ENCODE measurements at places on chromosomes 7 and 10.

GRCh38 chr10:104622598-104623209 is 18.4 kb upstream of the SORCS3 start:
- no peak for DNase-seq

DNA sequence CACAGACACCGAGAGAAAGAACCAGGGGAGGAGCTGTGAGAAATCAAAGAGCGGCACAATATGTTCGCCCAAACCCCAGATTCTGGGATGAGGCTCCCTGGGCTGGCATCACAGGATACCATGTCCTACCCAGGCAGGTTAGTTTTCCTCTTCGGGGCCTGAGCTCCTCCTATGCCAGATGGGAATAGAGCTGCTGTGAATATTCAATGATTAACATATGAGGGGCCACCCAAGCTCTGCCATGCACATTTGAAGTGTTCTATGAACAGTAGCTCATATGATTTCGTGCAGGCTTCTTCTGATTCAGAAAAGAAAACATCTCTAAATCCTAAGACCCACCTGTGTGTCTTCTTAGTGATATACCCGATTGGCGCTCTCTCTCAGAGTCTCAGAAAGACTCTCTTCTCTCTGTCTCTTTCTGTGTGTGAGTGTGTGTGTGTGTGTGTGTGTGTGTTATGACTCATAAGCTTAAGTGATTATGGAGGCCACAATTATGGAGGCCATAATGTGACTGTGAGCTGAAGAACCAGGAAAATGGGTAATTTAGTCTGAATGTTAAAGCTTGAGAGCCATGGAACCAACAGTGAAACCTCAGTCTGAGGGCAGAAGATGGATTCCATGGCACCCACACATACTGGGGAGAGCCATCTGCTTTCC is 220.5 kb downstream of the KLF6 start:
- DNase-seq, result no peak

- no peak for DNase-seq
Measured at GRCh38 chr10:72470666-72471065, 115.9 kb upstream of the DNAJB12 start.

GRCh38 chr7:128366300-128366699 is 4.8 kb upstream of the PRRT4 start:
- DNase-seq, result no peak

- no peak for DNase-seq
Measured at GRCh38 chr10:25176421-25176968, 1.7 kb downstream of the GPR158 start.

- DNase-seq, result no peak
Measured at GRCh38 chr7:27367933-27368549, 125.4 kb downstream of the EVX1 start.

DNA sequence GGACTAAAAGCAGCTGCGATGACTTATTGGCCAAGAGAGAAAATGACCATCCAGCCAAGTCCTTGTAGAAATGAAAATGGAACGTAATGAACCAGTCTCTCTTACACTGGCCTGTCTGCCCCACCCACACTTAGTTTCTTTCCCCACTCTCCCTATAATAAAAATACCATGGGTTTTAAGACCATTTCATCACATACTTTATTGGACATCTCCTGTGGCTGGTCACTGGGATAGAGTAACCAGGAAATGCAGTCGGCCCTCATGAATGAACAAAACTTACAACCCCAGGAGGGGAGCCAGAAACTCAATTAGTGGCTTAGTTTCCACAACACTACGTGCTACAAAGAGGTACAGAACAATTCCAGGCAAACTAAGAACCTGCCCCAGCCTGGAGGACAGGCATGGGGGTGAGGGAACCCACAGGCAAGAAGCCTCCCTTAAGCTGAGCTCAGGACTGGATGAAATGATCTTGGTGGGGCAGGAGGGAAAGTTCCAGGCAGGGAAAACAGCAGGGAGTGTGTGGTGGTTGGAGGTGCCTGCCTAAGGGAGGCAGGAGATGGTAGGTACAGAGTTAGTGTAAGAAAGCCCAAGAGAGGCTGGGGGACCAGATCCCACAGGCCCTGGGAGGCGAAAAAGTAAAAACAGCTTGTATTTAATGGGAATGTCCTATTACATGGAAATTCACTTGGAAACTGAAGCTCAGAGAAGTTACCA is 29.6 kb downstream of the MKI67 start:
- no peak for DNase-seq

GRCh38 chr7:33155811-33156210 is 26.4 kb downstream of the BBS9 start:
- DNase-seq, result no peak

DNA sequence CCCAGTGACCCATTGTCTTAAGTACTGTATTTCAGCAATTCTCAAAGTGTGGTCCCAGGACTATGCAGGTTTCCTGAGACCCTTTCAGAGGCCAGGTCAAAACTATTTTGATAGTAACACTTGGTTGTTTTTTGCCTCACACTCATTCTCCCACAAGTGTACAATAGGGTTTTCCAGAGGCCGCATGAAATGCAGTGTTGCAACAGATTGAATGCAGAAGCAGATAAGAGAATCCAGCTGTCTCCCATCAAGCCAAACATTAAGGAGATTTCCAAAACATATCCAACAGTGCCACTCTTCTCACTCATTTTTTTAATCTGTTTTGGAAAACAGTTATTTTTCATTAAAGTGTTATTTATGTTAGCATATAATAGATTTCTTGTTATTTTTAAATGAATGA is 20.0 kb downstream of the VKORC1L1 start:
- no peak for DNase-seq

DNA sequence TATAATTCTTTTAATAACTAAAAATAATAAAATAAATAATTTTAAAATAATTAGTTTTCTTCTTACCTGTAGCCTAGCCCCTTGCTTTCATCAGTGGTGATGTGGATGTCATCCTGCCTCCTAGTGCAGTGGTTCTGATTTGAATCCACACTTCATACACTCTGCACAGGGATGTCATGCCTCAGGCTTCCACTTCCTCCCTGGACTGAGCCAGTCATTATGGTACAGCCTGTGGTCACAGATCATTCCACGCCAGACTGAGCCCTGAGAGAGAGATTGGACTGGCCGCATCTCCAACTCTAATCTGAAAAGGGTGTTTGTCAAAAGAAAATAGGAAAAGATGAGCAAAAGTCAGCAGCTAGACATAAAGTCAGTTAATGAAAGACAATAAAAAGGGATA is 436.2 kb upstream of the IGFBP3 start:
- DNase-seq, result no peak

- DNase-seq, result no peak
Measured at GRCh38 chr10:132434405-132435005, 37.5 kb downstream of the PWWP2B start.

DNA sequence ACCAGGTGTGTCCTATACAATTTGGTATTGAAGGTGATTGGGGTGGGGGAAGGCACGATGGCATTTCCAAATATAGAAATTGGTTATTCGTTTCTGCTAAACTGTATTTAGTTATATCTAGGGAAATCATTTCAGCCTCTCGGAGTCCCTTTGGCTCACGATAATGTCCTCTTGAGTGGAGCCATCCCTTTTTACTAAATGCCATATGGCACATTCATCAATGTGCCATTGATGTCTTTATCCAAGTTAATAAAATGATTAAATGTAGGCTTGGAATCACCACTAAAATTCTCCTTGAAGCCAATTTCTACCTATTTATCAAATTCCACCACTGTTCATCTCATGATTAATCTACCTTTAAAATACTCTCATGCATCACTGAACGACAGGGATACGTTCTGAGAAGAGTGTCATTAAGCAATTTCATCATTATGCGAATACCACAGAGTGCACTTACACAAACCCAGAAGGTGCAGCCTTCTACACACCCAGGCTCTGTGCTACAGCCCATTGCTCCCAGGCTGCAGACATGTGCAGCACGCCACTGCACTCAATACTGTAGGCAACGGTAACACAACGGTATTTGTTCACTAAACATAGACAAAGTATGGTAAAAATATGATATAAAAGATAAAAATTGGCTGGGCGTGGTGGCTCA is 219.2 kb upstream of the C7orf33 start:
- DNase-seq, result no peak

DNA sequence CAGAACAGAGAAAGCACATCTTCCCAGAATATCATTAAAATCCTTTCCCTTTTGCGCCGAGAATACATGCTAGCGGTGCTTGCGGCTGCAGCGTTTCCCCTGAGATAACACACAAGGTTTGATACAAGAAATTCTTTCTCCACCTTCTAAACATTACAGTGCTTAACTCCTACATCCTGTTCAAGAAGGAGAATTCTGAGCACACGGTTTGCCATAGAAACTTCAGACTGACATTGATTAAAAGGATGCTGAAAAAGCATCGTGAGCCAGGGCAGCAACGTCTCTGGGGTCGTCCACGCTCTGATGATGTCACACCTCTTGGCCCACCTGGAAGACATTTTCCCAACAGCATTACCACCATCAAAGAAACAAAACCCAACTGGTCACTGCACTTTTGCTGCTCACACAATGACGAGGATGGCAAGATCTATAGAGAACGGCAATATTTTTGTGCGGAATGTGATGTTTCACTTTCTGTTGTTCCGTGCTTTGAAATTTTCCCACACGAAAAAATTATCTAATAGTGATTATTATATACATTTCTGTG is 27.0 kb upstream of the PRSS1 start:
- DNase-seq, result no peak

DNA sequence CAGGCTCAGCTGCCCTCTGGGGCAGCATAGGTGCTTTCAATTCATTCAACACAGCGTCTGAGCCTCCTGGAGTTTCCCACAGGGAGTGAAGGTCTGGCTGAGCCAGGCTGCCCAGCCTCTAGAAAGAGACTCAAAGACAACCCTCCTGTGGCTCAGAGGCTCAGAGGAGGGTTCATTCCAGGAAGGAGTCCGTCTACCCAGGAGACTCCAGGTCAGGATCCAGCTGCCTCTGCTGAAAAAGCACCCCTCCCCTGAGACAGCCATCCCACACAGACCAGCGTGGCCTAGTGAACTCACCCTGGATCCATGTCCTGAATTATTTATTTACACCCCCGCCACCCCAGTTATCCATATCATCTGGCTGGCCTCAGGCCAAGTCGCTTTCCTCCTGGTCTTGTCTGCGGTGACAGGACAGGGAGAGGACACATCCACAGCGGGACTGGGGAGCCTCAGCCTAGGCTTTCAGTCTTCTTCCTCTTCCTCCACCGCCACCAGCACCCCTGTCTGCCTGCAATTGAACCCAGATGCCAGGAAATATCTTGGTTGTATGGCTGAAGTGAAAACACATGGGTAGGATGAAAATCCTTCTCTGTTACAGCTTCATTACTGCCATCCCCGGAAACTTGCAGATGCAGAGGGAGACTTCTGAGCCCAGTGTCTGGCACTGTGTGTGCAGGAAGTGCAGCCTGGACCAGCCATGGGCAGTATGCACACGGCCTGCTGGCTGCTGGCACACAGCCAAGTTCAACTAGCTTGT is 44.0 kb upstream of the COL13A1 start:
- DNase-seq, result no peak

DNA sequence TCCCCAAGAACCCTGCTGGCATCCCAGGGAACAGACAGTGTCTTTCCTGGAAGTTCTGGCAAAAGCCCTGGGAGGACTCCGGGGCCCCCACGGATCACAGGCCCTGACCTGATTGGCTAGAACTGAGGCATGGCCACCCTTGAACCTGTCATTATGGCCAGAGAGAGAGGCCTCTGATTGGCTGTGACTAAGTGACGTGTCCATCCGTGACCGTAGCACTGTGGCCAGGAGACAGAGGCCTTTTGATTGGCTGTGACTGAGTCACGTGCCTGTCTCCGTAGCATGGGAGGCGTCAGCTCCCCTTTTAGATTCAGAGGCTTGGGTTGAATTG is 163.8 kb downstream of the RGS10 start:
- DNase-seq, result no peak

GRCh38 chr7:33946094-33946699 is 40.9 kb downstream of the BMPER start:
- DNase-seq, result no peak

- DNase-seq, result no peak
Measured at GRCh38 chr7:92854501-92855238, 18.3 kb upstream of the CDK6 start.

DNA sequence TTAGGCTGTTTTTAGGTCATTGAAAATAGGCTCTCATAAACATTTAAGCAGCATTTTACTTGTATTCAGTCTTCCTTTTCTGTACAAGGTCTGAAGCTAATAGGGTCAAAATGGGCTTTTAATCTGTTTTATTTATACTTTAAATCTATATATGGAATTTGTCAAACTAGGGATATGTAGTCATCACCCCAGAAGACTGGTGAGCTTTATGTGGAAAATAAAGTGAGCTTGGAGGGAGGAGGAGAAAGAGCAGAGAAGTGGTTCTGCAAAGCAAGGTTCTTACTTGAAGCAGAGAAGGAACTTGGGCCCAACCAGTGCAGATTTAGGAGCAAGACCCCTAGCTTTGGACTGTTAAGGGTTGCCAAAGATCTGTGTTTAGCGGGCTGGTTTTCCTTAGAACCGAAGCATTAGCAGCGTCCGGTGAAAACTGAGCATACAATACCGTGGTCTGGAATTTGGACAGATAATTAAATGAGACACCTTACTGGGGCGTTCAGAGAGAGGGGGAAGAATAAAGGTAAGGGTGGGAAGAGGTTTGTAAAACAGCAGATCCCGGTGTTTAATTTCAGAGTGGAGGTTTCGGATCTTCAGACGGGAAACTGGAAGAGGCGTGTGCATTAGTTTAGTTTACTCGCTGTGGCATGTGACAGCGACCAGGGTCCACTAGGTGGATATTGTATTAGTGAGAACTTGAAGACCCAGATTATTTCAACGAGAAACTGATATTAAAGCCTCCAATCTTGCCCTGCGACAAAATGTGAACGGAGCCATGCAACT is 2.4 kb downstream of the BAMBI start:
- no peak for DNase-seq

DNA sequence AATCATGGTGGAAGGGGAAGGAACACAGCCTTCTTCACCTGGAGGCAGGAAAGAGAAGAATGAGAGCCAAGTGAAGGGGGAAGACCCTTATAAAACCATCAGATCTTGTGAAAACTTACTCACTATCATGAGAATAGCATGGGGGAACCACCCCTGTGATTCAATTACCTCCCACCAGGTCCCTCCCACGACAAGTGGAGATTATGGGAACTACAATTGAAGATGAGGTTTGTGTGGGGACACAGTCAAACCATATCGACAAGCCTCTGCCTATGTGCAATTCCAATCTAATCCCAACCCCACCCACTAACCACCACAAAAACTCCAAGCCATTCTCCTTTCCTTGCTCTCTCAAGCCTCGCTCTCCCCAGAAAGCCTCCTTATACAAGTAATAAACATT is 69.2 kb downstream of the TAC1 start:
- no peak for DNase-seq
